ENCODE measurements at places on chromosomes 2 and 18.

DNA sequence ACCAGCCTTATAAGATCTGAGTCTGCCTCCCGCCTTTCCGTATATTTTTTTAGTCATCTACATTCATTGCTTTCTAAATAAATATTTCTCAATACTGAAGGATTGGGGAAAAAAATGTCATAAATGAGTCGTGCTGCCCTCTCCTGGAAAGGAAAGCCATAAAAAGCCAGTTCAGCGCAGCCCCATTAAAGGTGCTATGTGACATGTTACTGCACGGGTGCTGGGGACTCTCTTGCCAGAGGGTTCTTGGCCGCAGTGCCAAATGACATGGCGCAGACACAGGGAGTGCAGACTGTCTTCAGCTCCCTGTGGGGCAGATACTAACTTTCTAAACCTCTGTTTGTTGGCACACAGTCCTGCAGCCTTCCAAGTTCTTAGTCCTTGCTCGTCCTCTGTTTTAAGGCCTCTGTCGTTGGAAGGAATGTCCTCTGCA is 53.7 kb upstream of the MAP3K20 start:
- no peak for DNase-seq

DNA sequence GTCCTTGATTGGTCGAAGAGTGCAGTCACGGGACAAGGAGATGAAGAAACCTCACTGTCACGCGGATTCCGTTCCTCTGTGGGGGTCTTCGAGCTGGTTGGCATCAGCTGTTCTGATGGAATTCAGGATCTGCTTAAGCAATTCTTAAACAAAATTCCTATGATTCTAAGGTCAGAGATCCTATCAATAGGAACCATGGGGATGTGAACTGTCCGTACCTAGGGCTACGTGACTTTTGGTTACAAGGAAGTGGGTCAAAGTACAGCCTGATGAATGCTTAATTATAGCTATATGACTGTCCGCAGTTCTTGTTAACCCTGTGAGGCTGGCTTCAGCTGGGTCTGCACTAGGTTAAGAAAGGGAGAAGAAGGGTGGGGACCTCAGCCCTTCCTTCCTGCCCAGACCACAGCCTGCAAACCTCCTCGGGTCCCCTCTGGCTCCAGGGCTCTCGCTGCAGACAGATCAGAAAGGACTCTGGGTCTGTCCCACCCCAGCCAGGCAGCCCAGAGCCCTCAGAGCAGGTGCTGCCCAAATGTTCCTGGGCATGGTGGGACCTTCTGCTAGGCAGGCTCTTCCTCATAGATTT is 44.2 kb upstream of the TAF1B start:
- no peak for DNase-seq

GRCh38 chr2:27095745-27096651 is 9.4 kb downstream of the KHK start:
- no peak for DNase-seq

DNA sequence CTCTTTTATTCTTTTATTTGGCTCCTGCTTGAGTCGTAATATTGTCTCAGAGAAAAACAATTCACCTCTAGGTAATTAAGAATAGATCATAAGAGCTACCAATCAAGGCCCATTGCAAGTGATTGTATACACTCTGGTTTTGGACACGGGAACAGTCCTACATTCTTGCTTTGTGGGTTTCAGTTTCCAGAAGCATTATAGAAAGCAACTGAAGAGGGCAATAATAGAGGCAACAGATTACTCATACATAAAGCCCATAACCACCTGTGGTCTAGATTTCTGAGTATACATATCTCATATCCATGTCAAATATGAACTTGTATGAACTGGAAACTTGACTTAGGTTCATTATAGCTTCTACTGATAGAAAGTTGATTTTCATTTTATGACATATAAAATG is 65.4 kb downstream of the DIS3L2 start:
- no peak for DNase-seq

- DNase-seq = no peak
Measured at GRCh38 chr18:12630136-12630535, 27.8 kb downstream of the SPIRE1 start.

- DNase-seq = no peak
Measured at GRCh38 chr18:49623571-49623970, 61.7 kb downstream of the LIPG start.

GRCh38 chr2:37306024-37306423 is 18.6 kb downstream of the PRKD3 start:
- no peak for DNase-seq

- no peak for DNase-seq
Measured at GRCh38 chr2:232573771-232574435, 23.4 kb downstream of the EIF4E2 start.

DNA sequence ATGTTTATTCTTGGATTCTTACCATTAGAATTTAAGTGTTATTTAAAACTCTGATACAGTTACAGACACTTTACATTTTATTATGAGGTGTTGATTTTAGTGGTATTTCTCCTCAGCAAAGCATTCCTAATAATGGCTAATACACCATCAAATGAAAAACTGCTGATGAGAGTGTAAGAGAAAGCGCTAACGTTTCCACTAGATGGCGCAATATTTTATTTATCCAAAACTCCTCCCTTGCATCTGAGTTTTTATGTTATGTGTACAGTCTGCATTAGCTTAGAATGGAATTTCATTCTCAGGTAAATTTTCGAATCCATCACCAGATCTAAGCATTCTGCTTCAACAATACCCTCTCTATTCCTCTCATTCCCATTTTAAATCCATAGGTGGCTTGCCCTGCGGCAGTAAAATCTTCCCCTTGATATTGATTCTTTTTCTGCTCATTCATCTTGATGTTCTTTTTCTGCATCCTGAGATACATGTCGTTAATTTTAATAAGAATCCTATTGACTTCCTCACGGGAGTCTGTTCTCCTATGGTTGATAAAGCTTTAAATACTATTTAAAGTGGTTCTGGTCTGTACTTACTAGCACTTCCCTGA is 53.9 kb downstream of the PRKRA start:
- no peak for DNase-seq

DNA sequence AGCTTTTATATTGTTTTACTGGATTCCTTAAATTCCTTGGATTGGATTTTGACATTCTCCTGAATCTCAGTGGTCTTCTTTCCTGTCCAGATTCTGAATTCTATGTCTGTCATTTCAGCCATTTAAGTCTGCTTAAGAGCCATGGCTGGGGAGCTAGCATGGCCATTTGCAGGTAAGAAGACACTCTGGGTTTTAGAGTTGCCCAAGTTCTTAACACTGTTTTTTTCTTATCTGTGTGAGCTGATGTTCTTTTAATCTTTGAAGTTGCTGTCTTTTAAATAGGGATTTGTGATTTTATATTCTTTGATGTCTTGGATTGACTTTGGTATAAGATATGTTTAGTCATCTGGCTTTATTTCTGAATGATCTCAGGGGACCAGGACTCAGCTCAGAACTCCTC is 677.2 kb downstream of the CCDC85A start:
- DNase-seq = no peak

GRCh38 chr2:151239624-151240023 is 22.0 kb downstream of the RBM43 start:
- no peak for DNase-seq

GRCh38 chr18:51383711-51384110 is 186.2 kb upstream of the MEX3C start:
- DNase-seq = no peak
